HTR-8/SVneo (cell line): ENCODE measurements at places on chromosomes 5 and 9.

- no peak for DNase-seq
Observed at GRCh38 chr5:173780235-173781234, 107.6 kb upstream of the CPEB4 start.

- DNase-seq, result no peak
Observed at GRCh38 chr5:137333475-137333874, 165.7 kb downstream of the SPOCK1 start.

DNA sequence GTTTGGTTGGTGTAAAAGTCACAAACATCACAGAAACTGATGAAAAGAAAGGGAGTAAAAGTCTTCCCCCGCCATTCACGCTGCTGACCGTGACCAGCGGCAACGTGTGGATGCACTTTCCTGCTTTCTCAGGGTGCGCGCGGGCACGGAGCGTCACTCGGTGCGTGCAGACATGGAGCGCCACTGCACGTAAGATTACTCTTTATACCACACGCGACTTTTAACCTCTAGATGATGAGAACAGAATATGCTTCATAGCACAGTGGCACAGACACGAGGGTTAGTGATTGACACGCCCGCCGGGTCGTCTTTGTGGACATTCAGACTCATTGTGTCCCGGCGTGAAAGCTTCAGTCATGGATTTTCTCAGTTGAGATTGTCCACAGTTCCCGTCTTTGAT, 15.7 kb downstream of the CEP72 start:
- DNase-seq, result no peak

DNA sequence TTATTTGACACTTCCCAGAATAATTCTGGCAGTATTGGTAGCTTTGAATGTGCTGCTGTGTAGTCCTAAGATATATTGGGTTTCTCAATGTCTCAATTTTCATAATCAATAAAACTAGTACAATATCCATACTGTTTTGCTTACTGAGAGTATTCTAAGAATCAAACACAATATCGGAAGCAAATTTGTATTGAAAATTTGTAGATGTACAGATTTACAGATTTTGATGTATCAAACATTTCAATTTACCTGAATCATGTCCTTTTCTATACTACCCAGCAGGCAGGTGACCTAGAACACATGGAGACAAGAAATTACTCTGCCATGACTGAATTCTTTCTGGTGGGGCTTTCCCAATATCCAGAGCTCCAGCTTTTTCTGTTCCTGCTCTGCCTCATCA, at the start of gene OR13D1:
Gene OR13D1 (plus strand): TSS at position 301 of the 400 bp plus-strand sequence. CDS start 0 bp downstream, at position 301.
- DNase-seq, result no peak

DNA sequence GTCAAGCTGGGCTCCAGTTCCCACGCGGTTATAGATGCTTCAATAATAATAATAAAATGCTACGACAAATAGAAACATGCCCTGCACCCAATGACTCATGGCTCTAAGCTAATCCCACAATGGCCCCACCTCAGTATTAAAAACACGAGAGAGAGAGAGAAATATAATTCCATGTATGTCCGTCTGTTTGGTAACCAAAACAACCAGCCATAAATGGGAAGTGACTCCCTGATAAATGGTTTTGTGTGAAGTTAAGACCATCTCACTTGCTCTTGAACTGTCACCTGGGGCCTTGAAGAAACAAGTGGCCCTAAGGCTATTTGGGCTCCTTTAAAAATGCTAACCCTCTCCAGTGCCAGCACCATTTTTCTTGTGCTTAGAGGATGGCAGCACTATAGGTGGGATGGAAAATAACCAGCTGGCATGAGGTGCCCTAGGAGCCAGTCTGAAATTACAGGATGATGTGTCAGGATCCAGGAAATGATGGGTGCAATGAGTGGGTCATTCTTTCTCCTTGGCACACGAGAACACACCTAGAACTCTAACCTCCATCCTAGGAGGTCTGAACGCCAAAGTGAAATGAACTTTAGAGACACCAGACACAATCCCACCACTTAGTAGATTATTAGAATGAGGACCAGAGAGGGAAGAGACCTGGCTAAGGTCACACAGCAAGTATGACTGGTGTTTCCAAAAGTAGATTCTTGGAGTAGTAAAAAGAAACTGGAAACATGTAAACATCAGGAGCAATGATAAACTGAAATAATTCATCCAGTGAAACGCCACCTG, 35.7 kb upstream of the ADRB2 start:
- DNase-seq, result no peak

- DNase-seq, result no peak
Observed at GRCh38 chr5:33701251-33701650, 190.5 kb downstream of the ADAMTS12 start.

DNA sequence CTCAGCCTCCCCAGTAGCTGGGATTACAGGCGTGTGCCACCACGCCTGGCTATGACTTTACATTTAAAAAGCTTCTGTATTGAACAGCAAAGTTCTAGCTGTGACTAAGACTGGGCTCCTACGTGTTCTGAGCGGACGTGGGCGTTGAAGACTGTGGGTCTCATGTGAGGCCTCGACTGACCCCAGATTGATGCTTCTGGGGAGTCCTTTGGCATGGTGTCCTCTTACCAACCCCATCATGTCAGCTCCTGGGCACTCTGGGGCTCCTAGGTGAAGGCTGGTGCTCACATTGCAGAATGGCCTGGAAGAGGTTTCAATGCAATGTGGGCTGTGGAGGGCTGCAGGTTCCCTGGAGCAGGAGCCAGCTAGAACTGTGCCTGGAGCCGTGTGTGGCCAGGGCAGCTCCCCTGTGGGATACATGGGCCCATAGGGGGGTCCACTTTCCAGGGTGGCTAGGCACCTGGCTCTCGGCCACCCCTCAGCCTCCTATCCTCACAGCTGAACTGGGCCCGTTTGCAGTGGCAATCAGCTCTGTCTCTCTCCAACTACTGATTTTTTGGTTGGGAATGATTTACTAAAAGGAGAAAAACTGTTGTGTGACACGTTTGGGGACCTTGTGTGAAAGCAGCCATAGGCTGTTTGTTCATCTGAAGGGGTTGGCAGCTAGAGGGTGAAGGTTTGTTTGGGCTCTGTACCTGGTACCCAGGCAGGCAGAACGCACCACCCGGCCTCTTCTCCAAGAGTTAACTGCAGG, 29.7 kb downstream of the SLC25A25 start:
- no peak for DNase-seq

- no peak for DNase-seq
Observed at GRCh38 chr9:74255489-74255984, 241.6 kb upstream of the RORB start.

- no peak for DNase-seq
Observed at GRCh38 chr5:143445776-143446175, 42.3 kb upstream of the NR3C1 start.

DNA sequence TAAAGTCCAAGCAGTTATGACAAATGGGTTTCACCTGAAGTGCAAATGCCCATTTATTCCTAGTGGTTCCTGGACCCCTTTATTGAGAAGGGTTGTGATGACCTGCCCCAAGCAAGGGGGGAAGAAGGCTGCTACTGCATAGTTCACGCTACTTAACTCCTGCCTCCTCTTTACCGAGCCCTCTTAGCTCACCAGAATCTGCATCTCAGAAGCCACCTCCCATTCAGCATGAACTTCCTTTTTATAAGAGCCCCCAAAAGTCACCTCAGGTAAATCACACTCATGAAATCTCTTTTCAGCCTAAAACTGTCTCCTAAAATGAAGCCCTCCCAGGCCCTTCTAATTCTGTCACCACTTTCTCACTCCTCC, 26.6 kb upstream of the C9orf72 start:
- DNase-seq, result no peak

DNA sequence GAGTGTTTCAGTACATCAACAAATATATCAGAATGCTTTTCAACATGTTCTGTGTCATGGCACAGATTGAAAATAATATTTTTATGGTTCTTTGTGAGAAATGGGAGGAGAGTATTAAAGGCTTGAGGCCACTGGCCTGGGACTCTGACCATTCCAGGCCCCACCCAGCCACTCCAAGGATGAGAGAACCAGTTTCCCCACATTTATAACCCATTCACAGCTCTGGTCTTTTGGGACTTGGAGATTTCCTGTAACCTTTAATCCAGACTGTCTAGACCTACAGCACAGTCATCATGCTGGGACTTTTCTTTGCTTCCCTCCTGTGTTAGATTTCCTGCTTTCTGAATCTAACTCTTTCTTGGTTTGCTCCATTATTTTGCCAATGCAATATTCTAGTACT, 389.6 kb downstream of the KIAA0825 start:
- DNase-seq, result no peak

DNA sequence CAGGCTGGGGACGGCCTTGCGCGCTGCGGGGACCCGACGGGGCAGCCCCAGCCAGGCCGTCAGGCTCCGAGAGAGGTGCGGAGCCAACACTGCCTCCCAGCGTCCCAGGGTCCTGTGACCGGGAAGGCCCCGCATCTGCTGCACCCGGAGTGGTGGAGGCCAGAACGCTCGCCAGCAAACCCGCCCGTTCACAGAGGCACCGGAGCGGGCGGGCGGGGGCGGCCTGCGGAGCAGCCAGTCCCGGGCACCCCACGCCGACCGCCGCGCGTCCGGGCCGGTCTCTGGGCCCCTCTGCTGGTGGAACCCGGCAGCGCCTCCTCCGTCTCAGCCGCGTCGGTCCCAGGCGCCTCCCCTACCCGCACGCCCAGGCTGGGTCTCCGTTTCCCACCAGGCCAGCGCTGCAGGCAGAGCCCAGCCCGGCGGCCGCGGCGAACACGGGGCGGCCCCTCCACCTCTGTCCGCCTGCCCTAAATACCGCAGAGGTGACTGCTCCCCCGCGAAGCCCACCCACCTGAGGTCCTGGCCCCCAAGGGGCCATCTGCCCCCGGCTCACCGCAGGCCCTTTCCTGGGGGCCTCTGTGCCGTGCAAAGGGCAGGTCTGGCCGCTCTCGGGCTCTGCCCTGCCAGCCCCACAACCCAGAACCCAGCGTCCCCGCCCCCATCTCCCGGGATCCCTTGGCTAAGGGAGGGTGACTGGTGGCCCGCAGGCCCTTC, 15.9 kb downstream of the EXD3 start:
- DNase-seq, result no peak
